Hematopoietic multipotent progenitor cell (in vitro differentiated cells): ENCODE measurements at places on chromosomes 1 and 21. TPM values are rescaled to one million over a fixed set of nuclear protein-coding genes. Genes with fewer than 3 reads are reported as not detected.

The MYBPH gene
- total RNA-seq, result not detected

The GALE gene
- total RNA-seq, result 12.4 TPM

DNA sequence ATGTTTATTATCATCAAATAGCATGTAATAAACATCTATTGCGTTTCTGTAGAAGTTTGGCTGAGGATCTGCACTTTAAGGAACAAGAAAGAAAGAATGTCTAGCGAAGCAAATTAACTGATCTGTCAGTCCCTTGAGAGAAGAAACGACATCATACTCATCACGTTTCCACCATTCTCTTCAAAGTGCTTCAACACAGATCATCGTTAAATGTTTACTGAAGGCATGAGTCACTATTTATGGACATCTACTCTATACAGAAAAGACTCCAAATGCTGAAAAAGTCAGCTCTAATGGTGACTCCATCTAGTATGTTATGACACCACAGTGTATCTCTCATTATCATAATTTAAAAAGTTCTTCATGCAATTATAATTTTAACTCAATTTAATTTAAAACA lies 369.1 kb downstream of the RGS7 start:
- no peak for DNase-seq

DNA sequence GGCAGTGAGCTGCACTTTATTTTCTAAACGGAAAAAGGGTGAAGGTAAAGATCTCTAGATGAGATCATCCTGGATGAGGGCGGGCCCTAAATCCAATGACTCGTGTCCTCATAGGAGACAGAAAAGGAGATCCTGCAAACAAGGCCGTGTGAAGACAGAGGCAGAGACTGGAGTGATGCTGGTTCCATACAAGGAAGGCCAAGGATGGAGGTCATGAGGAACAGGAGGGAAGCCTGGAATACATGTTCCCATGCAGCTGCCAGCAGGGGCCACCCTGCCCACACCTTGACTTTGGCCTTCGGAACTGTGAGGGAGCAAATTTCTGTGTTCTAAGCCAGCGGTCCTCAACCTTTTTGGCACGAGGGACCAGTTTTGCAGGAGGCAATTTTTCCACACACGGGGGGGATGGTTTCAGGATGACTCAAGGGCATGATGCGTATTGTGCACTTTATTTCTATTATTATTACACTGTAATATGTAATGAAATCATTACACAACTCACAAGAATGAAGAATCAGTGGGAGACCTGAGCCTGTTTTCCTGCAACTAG lies 94.3 kb downstream of the PSMG1 start:
- no peak for DNase-seq
